Stimulated activated CD4-positive, alpha-beta T cell treated with anti-CD3 and anti-CD28 coated beads, Interleukin-15, amount 100 ng/mL, for 24 hours (primary cell): ENCODE measurements at places on chromosomes 13 and 19.

- DNase-seq, result no peak
These were observed 242.8 kb downstream of the B3GLCT start for GRCh38 chr13:31442571-31442970.

DNA sequence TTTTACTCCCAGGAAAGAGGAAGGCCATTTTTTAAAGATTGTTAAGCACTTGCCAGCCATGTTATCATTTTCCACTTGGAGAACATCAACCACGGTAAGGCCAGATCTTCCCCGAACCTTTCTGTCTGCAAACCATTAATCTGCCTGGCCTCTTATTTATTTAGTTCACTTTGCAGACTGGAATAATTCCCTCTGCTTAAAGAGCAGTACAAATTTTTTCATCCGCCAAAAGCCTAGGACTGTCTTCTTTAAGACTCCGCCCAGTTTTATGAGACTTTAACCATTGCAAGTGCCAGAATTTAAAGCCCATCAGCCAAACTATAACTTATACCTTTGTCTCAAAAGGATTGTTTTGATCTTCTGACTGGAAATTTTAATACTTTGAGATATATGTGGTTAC, 426.3 kb downstream of the KCTD12 start:
- no peak for DNase-seq

DNA sequence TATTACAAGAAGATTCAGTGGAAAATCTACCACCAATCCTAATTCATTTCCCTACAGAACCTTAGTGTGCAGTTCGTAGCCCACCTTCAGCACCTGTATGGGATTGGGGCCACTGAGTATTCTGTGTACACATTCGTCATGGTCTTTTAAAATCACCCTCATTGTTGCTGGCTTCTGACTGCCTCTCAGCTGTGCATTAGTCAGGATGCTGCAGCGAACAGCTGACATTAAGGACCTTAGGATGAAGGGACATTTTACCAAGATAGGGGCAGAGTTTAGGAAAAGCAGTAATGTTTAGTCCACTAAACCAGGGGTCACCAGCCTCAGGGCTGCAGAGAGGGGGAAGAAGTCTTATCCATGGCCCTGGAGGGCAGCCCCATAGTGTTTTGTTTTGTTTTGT, 176.5 kb downstream of the COL4A1 start:
- DNase-seq, result no peak

- no peak for DNase-seq
These were observed 59.8 kb downstream of the SCEL start for GRCh38 chr13:77595166-77595810.

DNA sequence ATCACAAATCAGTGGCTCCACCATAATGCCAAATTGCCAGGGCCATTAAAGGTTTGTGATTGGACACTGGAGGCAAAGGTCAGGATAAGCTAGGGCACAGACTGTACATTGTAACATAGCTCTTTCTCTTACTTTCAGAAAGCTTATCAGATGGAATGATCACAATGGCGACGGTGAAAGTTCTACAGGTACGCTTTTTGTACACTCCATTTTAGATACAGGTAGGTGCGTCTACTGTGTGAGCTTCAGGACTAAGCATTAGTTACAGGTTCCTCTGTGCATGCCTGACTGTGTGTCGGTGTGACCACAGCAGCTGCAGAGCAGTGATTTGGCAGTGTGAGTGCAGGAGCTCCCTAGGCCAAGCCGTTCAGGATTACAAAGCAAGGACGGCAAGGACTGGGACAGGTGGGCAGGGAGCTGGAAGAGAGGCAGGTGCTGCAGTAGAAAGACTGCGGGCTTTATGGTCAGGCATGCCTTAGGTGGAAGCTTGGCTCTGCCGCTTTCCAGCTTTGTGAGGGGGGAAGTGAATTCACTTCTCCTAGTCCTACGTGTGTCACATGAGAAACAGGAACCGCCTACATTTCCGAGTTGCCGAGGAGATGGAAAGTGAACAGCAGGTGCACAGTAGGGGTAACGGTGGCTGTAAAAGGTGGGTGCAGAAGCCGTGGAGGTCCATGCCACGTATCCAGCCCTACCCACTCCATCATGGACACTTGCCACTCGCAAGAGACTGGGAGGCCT, 49.6 kb downstream of the MRPL57 start:
- no peak for DNase-seq

DNA sequence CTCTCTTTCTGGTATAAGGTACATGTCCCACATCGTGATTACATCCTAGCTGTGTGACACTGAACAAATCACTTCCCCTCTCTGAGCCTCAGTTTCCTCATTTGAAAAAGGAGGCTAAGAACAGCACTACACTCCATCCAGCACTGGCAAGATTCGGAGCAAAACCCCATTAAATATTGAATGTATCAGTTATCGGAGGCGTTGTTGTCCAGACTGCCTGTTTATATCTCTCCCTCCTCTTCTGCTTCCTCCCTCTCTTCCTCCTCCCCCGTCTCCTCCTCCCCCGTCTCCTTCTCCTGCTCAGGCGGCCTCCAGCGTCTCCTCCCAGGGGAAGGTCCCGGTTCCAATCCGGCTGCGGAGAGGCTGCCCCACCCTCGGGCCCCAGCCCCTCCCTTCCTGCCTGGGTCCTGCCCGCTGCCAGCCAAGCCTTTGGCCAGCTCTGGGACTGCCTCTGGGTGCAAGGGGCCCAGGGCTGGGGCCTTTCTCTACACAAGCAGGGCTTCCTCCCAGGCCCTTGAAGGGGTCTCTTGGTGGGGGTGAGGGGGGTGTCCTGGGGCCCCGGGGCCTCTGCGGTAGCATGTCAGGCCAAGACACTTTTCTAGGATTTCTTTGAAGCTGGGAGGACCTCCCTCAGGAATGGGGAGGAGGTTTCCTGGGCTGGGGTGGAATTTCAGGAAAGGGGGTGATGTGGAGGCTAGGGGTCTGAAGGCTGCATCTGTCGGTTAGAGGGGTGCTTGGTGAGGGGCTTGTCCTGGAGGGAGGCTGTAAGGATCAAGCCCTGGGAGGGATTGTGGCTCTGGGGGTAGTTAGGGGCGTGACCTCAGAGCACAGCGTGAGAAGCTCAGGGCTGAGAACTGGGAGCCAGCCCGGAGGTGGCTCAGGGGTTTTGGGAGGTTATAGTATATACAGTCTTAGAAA, 1.9 kb downstream of the RRAS start:
- DNase-seq, result no peak

- DNase-seq, result no peak
These were observed 474.0 kb downstream of the FOXO1 start for GRCh38 chr13:40192452-40192851.
